ENCODE measurements at places on chromosomes 5 and 9.

- DNase-seq, result no peak
Observed at GRCh38 chr5:75072061-75072460, 19.7 kb upstream of the GCNT4 start.

DNA sequence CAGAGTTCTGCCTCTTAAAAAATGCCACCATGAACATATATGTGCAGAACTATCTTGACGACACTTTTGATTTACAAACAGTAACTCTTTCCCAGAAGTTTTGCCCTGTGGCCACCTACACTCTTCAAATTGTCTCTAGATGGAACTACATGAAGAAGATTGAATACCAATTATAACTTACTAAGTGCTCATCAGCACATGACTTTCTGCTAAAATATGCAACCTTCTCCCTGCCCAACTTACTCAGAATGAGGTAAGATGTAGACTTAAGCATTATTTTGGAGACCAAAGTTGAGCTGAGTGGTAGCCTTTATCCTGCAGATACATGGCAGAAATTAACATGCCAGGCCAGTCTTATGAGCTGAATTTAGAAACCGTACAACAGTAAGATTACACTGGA is 105.4 kb downstream of the SEMA5A start:
- no peak for DNase-seq

- DNase-seq, result no peak
Observed at GRCh38 chr5:1472964-1473628, 27.9 kb upstream of the SLC6A3 start.

DNA sequence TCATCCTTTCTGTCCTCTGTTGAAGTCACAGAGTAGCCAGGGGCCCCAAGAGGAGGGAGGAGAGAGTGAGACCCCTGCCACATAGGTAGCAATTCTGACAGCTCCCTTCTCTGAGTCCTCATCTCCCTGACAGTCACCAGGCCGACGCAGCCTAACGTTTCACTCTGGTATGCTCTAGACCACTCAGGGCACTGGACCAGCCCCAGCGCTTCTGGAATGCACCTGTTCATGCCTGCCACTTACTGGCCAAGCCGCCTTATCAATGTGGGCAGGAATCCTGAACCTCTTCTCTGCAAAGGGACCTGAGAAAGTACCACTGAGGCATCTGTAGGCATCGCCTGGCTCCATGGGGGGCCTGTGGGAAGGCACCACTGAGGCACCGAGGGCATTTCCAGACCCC is 50.2 kb downstream of the SECISBP2 start:
- no peak for DNase-seq

DNA sequence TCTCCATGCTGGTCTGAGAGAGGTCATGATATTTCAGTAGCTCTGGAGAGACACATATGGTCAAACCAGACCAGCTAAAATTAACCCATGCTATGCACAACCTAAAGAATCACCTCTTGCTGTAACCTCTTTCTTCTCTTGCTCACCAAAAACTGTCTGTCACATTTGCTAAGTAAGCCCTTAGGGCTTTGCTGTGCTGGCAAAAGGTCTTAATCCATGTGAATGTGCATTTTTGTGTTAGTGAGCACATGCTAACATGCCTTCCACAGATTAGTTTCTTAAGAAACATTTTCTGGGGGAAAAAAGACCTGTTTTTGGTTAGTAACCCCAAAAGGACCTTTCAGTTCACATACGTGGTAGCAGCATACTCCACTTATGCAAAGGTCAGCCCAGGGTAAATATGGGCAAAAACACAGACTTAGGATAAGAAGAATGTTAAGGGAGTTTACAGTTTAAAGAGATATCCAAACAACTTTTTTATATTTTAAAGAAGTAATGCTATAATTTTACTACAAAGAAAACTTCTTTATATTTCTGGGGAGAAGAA is 124.2 kb upstream of the CCDC152 start:
- no peak for DNase-seq

DNA sequence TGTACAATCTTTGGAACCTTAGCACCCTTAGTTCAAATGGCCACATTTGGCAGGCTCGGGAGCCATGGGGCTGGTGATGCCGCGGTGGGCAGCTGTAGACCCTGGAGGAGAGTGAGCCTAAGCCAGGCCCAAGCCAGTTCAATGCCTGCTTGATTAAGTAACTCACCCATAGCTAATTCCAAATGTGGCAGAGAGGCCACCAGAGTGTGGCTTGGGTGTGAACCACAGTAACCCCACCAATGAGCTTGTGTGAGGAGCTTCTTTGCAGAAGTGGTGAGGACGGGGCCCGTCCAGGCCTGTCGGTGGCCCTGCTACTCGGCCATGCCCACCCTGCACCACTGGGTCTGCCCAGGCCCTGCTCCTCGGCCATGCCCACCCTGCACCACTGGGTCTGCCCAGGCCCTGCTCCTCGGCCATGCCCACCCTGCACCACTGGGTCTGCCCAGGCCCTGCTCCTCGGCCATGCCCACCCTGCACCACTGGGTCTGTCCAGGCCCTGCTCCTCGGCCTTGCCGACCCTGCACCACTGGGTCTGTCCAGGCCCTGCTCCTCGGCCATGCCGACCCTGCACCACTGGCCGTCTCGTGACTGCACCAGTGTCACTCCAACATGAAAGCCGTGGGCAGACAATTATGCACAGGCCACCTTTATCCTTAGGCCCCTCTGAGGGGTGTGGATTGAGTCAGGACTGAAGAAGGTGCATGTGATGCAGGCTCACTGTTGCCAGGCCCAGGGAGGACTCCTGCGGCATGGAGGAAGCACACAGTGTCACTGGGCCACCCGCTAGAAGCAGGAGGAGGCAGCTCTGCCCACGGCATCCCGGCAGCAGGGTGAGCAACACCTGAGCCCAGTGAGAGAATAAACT is 75.4 kb downstream of the MRPL36 start:
- DNase-seq, result peak; percentile 6

GRCh38 chr9:120885958-120886357 is 9.0 kb upstream of the PHF19 start:
- DNase-seq, result no peak

DNA sequence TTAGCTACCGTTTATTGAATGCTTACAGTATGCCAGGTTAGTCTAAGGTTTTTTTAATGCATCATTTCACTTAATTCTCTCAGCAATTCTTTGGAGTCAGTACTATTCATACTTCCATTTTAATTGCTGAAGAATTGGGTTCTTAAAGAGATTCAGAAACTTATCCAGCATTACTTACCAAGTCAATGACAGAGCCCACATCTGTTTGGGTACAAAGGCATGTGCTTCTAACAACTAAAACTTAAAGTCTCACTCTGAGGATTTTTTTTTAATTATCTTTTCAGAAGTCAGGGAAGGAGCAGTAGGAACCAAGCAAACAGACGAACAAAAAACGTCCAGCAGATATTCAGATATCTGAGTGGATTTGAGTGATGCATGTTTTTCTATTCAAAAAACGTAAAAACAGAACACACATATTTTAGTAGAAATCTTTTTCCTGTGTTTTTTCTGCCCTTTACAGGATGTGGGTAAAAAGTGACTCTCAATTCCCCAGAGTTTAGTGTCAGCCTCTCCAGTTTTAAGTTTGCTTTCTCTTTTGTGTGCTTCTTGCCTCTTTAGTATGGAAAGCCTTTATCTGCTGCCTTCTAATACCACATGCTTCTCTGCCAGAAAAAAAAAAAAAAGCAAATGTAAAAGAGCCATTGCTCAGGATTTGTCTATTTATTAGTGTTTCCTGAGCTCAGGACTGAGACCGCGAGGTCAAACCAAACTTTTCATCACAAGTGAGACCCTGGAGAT is 118.0 kb downstream of the PRKACG start:
- no peak for DNase-seq

DNA sequence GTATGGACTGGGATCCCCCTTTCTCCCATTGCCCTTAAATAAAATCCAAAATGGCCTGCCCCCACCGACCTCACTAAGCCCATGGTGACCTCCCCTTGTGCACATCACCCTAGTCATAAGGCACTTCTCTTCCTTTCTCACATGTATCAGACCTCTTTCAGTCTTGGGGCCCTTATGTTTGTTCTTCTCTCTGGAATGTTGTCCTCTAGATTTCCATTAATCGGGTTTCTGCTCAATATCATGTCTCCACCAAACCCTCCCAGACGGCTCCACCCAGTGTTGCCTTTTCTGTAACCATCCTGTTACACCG is 196.3 kb downstream of the ERCC6L2 start:
- DNase-seq, result no peak

- no peak for DNase-seq
Observed at GRCh38 chr9:102779356-102779755, 215.8 kb upstream of the CYLC2 start.

- DNase-seq, result no peak
Observed at GRCh38 chr5:112549605-112550166, 130.6 kb upstream of the EPB41L4A start.

GRCh38 chr5:72313141-72313540 is 6.9 kb downstream of the MRPS27 start:
- no peak for DNase-seq

- no peak for DNase-seq
Observed at GRCh38 chr9:84751921-84752320, 82.4 kb downstream of the NTRK2 start.

DNA sequence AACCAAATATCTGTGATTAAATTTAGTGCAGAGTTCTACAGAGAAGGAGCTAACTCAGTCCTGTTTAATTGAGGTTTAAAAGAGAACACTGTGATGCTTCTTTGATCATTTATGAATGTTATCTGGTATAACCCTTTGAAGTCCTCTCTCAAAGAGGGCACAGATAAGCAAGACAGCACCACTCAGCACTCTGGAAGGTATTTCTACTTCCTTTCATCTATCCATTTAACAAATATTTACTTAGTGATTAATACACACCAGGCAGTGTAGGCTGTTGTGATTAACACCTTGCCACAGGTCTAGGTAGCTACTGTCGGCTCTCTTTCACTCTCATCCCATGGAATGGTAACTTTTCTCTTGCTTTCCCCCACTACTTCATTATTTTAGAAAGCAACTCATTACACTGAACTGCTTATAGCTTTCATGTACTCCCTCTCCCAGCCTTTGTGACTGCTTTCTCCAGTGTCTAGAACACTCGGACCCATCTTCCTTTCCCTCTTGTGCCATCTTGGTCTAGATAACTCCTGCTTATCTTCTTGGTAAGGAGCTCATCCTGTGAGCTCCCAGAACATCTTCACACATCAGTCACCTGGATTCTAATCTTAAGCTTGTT is 54.7 kb downstream of the GLDC start:
- DNase-seq, result no peak

DNA sequence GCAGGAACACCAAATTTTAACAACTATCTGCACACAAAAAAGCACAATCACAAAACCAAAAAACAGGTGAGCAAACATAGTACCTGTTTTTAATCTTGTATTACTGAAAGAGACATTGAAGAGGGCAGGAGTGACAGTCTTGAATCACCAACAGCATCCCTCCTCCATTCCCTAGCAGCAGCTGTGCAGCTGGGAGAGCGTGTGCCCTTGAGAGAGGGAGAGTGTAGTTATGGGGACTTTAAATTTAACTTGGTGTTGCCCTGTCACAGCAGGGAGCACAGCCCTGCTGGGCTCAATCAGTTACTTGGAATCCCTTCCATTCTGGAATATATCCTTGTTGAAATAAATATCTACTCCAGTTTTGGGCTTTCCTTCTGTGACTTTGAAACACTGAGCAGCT is 1938.7 kb upstream of the NUDT12 start:
- DNase-seq, result no peak

DNA sequence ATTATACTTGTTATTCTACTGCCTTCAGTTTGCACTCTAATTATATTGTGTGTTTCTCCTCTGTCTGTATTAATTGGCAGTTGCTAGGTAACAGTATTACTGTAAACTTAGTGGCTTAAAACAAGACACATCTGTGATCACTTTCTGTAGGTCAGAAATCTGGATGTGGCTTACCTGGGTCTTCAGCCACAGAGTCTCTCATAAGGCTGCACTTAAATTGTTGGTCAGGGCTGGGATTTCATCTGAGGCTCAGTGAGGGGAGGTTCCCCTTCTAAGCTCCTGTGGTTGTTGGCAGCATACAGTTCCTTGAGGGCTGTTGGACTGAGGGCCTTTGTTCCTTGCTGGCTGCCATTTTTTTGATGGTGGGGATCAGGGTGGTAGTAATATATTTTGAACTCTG is 68.8 kb downstream of the SLC44A1 start:
- no peak for DNase-seq

GRCh38 chr9:967903-968641 is 8.4 kb upstream of the DMRT3 start:
- DNase-seq, result no peak

Data from mucosa of gallbladder (tissue), 1 donor.